ENCODE measurements at places on chromosomes 6 and 20.

GRCh38 chr6:134735461-134735860 is 214.4 kb downstream of the ALDH8A1 start:
- no peak for DNase-seq

GRCh38 chr6:45265246-45265645 is 62.9 kb upstream of the RUNX2 start:
- DNase-seq, result no peak

DNA sequence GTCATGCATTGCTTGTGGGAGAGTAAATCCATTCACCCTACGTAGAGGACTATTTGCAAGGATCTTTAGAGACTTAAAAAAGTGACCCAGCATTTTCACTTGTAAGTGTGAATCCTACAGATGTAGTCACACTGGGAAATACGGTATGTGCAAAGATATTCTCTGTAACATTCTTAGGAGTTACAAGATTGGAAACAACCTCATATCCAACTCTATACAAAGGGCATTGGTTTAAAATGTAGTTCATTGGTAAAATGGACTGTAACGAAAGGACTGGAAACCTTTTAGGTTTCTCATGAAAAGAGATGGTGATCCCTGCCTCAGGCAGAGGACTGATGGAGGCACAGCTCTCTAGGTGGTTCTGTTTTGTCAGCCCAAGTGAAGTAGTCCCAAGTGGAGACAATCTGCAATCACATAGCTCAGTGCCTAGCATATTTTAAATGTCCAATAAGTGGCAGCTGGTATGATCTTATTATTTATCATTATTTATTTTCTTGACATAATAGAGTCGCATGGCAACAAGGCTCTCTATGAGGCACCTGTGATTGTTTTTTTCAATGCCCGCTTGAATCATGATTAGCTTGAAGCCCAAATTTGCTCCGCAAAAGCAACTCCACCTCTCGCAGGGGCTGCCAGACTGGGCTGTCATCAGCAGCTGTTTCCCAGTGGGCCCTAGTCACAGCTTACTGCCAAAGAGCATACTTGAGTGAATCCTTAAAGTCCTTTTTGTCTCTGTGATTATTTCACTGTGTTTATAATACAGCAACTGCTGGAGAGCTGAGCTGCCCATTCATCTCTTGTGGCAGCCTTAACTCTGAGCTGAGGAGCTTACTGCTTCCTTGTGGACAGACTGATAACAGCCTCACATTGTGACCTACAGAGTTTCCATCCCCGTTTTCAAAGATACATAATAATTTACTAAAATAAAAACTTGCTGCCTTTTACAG is 19.8 kb upstream of the ENPP1 start:
- no peak for DNase-seq

GRCh38 chr6:10332111-10332510 is 82.8 kb downstream of the TFAP2A start:
- DNase-seq, result no peak

GRCh38 chr6:69102416-69102815 is 467.3 kb downstream of the ADGRB3 start:
- DNase-seq, result no peak

DNA sequence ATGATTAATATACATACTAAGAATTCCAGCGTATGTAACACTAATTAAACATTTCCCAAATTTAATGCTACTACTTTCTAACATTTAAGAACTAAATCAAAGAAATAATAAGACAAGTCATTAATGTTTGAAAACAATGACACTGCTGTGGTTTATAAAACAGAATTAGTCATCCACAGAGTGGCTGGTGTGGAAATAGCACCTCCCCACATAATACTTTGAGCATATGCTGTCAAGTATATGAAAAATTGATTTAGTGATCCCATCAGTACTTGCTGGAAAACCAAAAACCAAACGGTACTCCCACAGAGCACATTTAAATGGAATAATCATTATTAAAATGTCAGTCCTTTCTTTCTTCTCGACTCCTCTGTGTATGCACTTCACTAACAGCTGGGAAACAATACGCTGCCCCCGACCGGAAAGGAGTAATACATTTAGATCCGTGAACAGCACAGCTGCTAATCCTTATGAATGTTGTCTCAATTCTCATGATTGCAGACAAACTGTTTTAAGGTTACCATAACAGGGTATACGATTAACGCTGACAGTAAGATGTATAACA is 78.4 kb downstream of the PREP start:
- DNase-seq, result no peak

DNA sequence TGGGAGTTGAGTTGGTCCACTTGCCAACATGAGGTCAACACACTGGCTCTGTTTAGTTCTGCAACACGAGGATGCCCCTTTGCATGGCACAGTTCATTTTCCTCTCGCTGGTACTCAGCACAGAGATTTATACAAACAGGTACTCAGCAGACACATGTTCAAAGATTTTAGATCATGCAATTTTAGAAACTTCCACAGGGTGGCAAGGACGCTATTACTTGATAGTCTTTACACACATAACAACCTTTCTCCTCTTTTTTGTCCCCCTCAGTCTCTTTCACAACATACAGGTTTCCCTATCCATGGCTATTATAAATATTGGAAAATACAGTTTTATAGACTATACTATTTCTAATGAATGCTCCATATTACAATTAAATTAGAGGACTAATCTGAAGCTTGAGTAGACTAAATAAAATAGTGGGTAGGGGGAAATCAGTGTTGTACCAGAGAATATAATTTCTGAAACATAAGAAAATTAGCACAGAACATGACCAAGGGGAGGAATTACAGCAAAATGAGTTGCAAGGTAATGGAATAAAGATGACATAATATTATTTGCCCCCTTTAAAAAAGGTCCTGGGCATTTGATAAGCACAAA is 331.8 kb upstream of the BTBD3 start:
- DNase-seq, result peak; percentile 35

GRCh38 chr20:1002682-1003561 is 811 bp upstream of the RSPO4 start:
- DNase-seq, result no peak

DNA sequence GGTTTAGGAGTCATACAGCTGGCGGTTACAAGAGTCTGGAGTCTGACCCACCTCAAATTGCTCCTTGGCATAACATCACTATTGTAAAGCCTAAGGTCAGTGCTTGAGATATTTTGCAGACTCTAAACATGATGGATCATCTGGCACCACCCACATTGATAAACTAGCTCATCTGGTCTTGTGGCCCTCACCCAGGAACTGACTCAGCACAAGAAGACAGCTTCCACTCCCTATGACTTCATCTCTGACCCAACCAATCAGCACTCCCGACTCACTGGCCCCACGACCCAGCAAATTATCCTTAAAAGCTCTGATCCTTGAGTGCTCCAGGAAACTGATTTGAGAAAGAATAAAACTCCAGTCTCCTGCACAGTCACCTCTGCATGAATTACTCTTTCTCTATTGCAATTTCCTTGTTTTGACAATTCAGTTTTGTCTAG is 115.9 kb downstream of the CD24 start:
- DNase-seq, result no peak

DNA sequence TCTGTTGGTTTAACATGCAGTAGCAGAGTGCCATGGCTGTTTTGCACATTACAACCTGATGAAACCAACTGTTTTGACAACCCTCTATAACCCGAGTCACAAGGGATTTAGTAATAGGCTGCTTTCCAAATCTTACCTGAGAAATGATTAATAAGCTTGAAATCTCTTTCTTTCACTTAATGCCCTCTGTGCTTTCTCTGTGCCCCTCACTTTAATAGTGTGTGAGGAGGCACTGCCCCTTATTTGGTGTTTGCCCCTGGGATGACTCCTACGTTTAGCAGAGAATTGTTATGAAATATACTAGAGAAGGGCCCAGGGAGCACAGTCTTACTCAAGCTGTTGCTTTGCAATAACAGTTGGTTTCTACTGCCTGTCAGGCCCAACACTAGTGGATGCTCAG is 31.0 kb upstream of the PTCHD4 start:
- no peak for DNase-seq

- no peak for DNase-seq
These were observed at the start of gene CFB for GRCh38 chr6:31945507-31946369. TSS of gene CFB (plus strand) at chr6:31946095. CDS start at chr6:31946222, 127 bp downstream.

DNA sequence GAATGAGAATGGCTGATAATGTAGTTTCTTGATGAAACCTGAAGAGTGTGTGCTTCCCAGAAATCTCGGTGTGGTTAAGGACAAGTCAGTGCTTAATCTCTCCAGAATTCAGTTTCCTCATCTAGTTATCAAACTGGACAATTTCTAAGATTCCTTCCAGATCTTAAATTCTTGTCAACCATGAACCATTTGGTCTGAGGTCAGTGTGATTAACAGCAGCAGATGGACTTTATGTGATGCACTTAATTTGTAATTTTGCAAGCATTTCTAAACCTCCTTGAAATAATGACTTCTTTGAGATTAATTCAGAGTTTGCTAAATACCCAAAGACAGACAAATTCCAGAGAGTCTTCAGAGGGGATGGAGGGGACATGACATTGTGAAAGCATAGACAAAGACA is 160.3 kb downstream of the KIF16B start:
- no peak for DNase-seq

- DNase-seq, result no peak
These were observed 97.6 kb downstream of the FIG4 start for GRCh38 chr6:109788687-109789086.

GRCh38 chr20:32304131-32304746 is 26.8 kb downstream of the KIF3B start:
- no peak for DNase-seq

GRCh38 chr6:142699391-142699790 is 245.6 kb downstream of the HIVEP2 start:
- DNase-seq, result no peak

- no peak for DNase-seq
These were observed 21.5 kb downstream of the PKIB start for GRCh38 chr6:122631571-122632249.

DNA sequence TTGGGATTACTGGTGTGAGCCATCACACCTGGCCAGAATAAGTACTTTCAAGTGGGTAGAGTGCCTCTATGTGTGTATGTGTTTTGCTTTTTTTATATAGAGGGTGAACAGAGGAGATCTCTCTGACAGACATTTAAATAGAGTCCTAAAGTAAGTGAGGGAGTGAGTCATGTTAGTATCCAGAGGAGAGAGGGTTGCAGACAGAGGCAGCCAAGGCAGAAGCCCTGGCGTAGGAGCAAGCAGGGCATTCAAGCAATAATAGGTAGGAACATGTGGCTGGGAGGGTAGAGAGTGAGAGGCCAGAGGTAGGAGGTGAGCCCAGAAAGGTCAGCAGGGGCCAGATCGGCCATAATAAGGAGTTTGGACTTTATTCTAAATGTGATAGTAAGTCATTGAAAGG is 48.9 kb downstream of the PHF20 start:
- DNase-seq, result no peak

- no peak for DNase-seq
These were observed 124.1 kb upstream of the NEDD9 start for GRCh38 chr6:11356404-11357155.

GRCh38 chr6:20404641-20405032 is 3.0 kb downstream of the E2F3 start:
- peak; percentile 70 for DNase-seq

DNA sequence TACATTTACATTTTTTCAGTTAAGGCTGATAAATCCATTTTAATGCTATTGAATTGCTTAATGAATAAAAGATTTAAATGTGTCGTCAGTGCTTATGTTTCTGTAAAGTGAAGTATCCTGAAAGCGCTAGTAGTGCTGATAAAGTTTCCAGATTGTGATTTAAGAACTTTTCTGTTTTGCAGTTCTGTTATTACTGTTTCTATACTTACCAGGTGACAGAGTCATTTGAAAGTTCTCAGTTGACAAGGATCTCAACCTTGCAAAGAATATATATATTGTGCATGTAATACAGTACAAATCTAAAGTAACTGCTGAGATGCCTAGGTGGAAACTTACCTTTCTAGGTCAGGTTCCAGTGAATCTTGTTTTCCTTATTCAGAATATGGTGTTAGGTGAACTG is 201.8 kb downstream of the ARID1B start:
- DNase-seq, result no peak

DNA sequence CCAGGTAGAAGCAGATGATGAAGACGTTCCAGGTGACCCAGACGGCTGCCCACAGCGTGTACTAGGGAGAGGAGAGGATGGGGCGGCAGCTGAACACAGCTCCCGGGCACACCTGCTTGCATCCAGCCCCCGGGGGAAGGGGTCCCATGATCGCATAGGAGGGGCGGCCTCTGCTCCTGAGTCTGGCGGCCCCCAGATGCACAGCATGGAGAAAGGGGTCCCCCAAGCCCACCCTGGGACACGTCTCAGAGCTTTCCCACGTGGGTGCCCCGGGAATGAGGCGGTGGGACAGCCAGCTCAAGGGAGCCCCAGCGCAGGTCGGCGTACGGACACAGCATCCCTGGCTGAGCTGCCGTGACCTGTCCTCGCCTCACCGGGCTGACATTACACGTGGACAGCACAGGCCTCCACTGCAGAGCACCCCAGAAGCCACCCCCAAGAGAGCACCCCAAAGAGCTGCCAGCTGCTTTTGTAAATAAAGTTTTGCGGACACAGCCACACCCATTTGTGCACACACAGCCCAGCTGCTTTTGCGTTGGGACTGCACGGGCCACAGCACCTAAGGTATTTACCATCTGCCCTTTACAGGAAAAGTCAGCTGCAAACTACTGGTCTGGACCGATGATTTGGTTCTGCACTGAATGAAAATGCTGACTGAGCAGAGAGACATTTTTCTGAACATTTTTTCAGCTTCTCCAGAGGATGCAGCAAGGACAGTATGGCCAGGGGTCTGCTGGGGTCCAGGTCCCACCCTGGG is 5.2 kb downstream of the NKAIN4 start:
- no peak for DNase-seq

DNA sequence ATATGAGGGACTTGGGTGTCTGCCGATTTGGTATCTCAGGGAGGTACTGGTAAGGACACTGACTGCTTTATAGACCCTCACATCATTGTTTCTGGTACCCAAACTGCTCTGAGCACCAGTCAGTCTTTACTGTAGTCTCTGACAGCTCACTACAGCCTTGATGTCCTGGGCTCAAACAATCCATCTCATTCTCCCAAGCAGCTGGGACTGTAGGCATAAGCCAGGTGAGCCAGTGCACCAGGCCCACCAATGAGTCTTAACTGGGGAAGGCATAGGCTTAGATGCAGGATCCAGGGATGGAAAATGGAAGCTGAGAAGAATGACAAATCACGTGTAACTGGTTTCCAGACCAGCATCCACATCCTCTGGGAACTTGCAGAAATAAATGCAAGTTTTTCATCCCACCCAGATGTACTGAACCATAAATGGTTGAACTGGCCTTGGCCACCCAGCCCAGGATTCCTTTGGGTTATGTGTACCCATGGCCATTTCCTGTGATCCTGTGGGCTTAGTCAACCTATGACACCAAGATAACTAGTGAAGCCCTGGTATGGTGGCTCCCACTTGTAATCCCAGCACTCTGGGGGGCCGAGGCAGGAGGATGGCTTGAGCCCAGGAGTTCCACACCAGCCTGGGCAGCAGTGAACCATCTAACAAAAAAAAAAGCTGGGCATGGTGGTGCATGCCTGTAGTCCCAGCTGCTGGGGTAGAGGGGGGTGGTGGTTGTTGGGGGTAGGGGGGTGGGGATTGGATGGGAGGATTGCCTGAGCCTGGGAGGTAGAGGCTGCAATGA is 5.8 kb downstream of the TUBB start:
- no peak for DNase-seq
